ENCODE measurements at places on chromosomes 1 and 21.
A peak's percentile ranks its signal among the peaks of the same experiment; 100 is the strongest.

DNA sequence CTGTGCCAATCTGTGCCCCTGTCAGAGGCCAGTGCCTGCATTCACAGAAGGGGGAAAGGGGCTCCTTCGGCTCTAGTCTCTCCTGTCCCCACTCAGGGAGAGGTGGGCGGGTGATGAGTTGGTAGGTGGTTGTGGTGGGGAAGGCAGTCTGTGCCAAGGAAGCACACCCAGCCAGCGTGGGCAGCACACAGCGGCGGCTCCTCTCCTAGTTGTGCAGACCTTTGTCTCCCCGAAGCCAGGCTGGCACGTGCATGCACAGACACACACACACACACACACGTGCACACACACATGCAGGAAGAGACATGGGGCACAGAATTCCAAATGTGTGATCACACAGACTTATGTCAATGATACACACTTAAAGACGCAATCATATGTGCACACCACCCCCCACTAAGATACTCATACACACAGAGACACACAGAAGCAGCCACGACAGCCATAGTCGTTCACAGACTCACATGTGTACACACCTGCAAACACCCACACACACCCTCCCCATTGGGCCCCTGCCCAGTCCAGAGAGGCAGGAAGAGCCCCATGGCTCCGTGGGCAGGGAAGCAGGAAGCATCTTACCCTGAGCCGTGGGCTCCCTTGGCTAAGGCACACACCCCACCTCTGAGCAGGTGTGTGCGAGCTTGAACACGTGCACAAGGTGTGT is 16.4 kb downstream of the RIMS3 start:
- DNase-seq = no peak

DNA sequence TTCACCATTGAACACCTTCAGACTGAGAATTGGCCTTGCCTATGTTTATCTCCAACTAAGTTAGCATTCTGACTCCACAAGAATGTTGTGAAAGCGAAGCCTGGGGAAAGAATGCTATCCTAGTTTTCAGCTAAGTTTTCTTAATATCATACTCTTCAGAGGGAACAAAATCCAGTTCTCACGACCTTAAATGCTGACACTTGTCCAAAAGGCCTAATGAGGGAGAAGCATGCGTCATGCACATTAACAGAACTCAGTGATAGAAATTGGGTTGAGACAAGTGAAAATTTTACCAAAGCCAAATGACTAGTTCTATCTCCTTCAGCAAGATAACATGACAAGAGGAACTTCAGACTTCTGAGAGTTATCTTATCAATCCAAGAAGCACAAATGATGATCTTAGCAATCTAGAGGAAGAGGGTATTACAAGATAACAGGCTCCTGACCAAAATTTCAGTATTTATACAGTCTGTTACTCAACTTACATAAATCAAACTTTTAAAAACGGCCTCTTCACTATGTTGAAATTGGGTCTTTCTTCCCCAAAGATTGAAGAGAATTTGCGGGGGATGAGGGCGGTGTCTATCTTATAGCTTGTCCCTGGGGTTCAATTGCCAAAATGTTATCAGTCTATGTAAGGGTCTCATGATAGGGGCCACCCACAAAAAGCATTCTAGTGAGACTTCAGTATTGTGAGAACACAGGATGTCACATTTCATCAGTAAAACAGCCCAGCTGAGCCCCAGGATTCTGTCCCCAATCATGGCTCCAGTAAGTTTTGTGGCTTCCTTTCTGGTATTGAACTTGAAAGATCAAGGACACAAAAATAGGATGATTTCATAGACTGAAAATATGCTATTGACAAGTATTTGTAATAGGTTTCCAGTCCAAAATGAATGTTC is 26.5 kb upstream of the SLC45A3 start:
- DNase-seq = no peak

- no peak for DNase-seq
These were observed 13.0 kb upstream of the GUCA2A start for GRCh38 chr1:42177541-42177981.

- DNase-seq = no peak
These were observed 12.9 kb downstream of the PTPN14 start for GRCh38 chr1:214538496-214538895.

DNA sequence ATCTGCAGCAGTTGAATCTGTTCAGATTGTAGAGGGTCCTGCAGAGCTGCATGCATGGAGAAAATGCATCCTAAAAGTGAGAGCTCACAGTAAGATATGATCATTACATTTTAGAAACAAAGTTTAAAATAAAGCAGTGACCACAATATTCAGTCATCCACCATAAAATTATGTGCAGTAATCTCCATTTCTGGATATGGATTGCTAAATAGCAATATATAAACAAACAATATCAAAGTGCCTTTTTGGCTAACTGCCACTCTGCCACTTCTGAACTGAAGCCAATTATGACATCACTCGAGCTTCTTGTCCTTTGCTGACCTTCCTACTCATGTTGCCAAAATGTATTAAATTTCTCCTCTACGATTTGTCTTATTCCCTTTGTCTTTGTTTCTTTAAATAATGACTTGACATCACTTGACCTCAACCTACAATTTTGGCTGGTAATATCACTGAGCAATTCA is 262.0 kb upstream of the CXADR start:
- peak; percentile 46 for DNase-seq

- no peak for DNase-seq
These were observed 17.7 kb downstream of the FOXJ3 start for GRCh38 chr1:42317308-42317707.

DNA sequence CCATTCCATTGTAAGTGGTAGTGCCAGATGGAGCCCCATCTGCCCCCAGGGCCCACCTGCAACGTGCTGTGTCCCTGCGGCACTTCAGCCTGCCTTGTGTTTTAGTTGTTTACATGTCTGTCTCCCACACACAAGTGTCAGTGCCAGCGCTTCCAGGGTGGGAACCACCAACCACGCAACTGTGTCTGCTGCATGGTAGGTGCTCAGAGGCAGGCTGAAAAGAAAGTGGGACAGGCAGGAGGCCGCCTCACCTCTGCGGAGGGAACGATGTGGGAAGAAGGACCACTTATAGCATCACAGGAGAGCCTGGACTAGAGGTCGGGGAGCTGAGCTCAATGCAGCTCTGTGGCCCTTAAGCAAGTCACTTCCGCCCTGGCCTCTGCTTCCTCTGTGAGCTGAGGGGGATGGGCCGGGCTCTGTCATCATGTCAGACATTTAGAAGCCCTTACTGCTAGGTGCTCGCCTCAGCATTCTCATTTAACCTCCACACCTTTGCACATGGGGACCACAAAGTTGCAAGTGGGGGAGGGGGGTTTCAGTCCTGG is 17.9 kb downstream of the SLC9A1 start:
- DNase-seq = no peak

- DNase-seq = no peak
These were observed 39.1 kb downstream of the MATN1 start for GRCh38 chr1:30684259-30684658.

DNA sequence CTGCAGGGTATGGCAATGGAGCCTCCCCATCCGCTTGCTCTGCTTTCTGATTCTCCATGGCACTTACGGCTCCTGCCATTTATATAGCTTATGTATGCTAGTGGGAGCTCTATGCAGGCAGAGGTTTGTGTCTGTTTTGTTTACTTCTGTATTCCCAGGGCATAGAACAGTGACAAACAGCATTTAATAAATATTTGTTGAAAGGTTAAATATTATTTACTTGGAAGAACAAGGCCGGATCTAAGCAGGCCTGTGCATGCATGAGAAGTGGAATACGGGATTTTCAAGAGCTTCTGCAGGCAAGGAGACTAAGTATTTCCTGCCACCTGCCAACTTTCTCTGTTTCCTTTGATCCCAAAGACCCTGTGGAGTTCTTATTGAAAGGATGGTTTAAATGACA is 90.7 kb downstream of the XCL2 start:
- DNase-seq = no peak

- DNase-seq = no peak
These were observed 36.5 kb downstream of the C1orf198 start for GRCh38 chr1:230831771-230832170.

- no peak for DNase-seq
These were observed 102.8 kb downstream of the CASZ1 start for GRCh38 chr1:10693497-10694273.

DNA sequence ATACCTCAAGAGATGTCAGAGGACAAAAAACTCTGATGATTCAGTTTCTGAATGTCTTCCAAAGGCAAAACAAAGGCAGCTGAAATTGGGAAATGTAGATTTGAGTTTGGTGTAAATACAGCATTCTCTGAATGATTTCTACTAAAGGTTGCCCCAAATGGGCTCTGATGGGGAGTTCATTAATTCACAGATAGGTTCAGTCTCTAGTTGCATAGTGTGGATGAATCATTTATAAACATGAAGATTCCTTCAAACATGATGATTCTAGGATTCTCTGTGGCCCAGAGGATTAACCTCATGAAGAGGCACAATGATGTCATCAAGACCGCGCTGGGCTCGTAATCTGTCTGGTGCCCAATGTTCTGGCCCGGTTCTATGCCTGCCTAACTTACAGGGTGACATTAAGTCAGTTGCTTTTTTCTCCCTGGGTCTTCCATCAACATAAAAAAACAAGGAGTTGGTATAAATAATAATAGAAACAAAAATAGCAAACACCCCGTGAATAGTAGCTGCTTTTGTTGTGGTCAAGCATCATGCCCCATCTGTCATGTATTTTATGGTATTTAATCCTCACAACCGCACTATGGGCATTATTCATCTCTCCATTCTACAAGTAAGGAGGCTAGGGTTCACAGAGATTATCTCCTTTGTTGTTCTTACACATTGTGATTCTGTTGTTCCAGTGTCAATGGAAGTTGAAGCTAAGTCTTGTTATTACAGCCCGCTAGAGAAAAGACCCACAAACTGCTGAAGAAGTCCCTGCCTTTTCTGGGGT is 509.6 kb upstream of the USP24 start:
- no peak for DNase-seq

DNA sequence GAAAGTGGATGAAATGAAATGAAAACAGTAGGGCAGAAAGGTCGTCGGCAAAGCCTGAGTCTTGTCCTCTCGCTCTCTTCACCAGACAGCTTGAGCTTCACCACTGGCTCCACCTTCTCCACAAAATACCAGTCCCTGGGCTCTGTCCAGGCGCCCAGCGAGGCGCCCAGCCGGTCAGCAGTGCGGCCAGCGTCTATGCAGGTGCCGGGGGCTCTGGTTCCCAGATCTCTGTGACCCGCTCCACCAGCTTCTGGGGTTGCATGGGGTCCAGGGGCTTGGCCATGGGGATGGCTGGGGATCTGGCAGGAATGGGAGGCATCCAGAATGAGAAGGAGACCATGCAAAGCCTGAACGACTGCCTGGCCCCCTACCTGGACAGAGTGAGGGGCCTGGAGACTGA is 600.5 kb upstream of the ZP4 start:
- DNase-seq = no peak

GRCh38 chr1:8926707-8927694 is 18.7 kb upstream of the CA6 start:
- no peak for DNase-seq

DNA sequence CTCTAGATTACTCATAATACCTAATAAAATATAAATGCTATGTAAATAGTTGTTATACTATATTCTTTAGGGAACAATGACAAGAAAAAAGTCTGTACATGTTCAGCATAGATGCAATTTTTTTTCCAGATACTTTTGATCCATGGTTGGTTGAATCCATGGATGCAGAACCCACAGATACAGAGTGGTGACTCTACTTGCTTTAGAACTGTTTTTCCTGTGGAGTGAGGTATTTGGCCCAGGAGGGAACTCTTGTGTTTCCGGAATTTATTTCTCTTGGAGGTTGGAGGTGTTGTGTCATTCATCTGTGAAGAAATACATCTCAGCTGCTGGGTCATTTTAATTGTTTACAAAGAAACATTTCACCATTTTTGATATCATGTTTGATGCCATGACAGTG is 28.7 kb downstream of the TMEM200B start:
- no peak for DNase-seq

DNA sequence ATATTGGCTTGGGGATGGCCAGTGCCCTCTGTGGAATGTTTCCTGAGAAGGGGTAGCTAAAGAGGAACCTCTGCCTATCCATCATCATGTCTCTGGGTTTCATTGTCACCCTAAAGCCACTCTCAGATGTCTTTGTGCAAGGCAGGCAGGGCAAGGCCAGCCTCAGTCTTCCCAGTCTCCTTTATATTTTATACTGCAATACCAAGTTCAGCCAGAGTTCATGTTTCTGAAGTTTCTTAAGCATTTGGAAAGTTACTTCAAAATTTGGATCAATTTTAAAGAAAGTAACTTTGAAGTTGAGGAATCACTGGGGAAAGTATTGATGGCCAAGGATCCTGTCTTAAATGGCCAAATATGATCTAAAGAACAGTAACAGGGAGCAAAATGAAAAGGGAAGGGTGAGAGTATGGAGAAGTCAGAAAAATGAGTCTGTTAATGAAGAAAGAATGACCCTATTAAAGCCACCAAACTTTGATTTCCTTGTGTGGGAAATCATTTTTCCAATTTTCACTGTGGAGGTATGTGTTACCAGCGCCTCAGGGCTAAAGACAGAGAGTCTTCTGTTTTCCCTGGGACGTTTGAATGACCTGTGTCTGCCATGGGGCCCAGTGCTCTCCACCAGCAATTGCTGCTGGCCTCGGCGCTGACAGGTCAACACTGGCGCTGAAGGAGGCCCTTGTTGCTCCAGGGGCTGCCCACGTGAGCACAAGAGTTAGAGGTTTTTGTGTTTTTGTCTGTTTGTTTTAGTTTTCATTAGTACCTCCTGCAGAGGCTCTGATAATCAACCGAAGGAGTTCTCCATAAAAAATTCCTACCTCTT is 93.9 kb downstream of the ATP5PO start:
- no peak for DNase-seq

DNA sequence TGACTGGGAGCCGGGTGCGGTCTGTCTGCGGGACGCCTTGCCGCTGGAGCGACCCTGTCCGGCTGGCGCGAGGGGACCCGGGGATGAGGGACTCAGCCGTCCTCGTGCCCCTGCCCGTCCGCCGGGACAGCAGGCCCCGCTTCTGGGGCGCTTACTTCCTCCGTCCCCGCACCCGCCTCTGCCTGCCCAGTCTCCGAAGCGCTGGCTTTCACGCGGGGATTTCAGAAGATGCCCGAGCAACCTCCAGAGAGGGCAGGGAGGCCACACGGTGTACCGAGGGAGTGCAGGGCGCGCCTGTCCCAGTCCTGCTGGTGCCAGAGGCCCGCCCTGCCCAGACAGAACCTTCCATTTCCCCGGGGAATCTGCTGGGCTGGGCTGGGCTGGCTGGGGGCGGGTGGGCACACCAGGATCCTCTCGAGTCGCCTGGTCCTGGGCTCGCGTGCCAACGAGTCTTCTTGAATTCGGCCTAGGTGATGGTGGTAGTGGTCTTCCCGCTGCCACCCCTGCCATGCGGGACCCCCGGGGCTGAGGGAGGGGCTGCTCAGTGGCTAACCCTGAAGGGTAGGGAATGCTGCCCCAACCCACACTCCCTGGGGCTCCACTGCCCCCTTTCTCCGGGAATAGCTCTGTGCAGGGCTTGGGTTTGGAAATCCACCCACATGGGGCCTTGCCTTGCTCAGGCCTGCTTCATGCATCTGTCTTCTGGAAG is 2.5 kb upstream of the TRPM2 start:
- no peak for DNase-seq

GRCh38 chr1:60463146-60463545 is 389.6 kb upstream of the C1orf87 start:
- no peak for DNase-seq

- DNase-seq = no peak
These were observed 71.7 kb upstream of the JUN start for GRCh38 chr1:58855274-58856165.

- peak; percentile 22 for DNase-seq
These were observed 74.4 kb downstream of the PTGS2 start for GRCh38 chr1:186605762-186606350.

All from BE2C (cell line).